Left ventricle myocardium superior (tissue), 1 donor: ENCODE measurements at places on chromosomes 4 and X. TPM values are rescaled to one million over a fixed set of nuclear protein-coding genes. Genes with fewer than 3 reads are reported as not detected.

DNA sequence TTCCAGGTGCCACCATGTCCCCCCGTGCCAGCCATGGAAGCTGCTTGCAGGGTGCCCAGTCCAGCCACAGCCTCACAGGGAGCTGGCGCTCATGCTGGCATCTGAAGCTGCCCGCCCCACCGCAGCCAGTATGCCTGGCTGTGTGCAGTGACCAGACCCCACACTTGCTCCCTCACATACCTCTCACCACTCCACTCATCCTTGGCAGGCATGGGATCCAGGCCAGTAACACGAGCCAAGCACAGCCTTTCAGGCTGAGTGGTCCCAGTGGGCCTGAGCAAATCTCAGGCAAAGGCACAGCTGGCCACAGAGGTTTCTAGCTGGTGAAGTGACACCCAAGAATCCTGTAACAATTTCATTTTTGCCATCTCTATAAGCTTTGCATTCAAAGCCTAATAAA, 48.4 kb upstream of the SEC24B start:
- peak; percentile 33 for DNase-seq

- DNase-seq, result peak; percentile 33
Observed at GRCh38 chrX:102950908-102951866, 14.1 kb downstream of the RAB40AL start.

DNA sequence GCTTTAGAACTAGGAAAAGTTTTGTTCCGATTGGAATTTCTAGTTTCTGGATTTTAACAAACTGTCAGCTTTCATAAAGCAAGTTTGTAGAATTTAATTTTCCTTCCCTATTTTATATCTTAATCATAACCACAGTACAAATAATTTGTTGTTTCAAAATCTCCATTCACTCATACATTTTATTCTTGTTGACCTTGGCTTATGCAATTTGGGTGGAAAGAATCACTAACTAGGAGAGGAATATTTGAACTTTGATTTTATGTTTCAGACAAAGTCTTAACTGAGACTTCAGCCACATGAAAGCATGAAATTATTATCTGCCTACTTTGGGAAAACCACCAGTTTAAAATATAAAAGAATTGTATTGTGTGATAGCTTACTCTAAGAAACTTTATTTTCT, 427.9 kb downstream of the SPRY1 start:
- DNase-seq, result no peak

- DNase-seq, result no peak
Observed at GRCh38 chrX:40867352-40867751, 132.0 kb upstream of the MED14 start.

DNA sequence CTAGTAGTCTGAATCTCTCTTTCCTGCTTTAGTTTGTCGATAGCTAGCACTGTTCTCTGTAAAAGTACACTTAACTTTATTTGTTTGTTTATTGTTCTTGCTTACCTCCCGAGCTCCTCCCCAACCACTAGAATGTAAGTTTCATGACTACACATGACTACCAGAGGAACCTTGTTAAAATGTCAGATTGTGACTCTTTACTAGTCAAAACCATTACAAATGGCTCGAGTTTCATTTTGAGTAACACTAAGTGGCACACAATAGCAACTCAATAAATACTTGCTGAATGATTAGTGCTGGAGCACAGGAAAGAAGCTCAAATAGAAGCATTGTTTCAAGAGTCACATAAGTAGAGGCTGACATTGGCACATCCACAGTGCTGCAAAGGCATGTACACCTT, 116.1 kb downstream of the MAPK10 start:
- DNase-seq, result no peak

DNA sequence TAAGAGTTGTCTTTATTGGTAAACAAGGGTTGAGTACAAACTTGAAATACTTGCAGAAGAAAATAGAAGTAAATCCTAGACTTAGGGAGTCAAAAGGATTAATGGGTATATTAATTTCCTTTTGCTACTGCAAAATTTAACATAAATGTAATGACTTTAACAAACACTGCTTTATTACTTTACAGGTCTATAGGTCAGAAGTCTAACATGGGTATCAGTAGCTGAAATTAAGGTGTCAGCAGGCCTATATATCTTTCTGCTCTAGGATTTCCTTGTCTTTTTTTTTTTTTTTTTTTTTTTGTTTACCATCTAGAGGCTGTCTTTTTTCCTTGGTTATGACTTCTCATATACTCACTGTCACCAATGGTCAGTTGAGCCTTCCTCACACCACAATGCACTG, 220.4 kb downstream of the GRID2 start:
- DNase-seq, result no peak

GRCh38 chrX:2549876-2550275, 49.1 kb upstream of the DHRSX start:
- no peak for DNase-seq

DNA sequence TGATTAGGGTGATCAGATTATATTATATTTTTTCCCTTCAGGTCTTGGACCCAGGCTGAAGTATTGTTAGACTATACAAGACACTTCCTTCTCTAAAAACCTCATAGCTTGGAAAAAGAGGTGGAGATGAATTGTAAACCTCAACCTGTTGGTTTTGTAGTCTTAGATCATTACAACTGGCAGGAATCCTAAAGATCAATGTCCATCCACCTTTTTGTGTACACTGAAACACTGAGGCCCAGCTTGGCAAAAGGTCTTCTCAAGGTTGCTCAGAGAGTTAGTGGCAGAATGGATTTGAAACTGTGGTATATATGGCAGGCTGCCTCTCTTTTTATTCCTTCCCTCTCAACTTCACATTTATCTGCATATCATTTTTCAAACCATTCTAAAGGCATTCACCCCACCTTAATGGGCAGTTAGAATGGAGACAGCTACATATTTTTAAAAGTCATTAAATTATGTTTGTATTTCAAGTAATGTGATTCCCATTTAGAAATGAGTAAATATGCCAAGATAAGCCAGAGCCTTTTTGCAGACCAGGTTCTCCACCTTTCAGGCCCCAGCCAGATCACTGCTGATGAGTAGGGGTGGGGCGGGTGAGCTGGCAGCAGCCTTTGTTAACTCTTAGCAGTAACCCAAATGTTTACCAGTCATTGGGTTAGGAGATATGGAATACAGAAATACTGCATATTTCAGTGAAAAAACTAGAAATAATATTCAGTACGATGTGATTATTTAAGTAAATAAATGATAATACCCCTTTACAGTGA, 243.2 kb upstream of the F9 start:
- DNase-seq, result no peak

- no peak for DNase-seq
Observed at GRCh38 chr4:181261279-181261678, 981.9 kb upstream of the TENM3 start.

SEL1L3 gene
- 2.8 TPM for total RNA-seq

DAPP1 gene
- 0.42 TPM for total RNA-seq

USP46 gene
- 61.1 TPM for total RNA-seq

CRMP1 gene
- 1.3 TPM for total RNA-seq
